ENCODE measurements at places on chromosomes 5 and 9.

DNA sequence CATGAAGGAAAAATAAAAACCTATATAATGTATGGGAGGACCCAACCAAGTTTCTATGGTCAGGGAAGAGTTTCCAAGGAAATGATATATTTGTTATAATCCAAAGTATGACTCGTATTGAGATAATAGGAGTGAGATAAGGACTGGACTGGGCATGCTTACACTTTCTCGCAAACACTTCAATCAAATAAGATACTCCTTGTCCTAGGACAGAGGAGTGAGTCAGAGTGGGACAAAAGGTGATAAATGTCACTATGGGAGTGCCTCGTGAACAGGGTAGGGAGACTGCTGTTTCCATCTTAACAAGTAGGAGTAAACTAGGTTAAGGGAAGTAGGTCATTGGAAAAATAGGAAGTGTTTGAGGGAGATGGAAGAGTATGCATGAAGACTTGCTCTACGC, 47.2 kb downstream of the MACIR start:
- DNase-seq, result no peak

DNA sequence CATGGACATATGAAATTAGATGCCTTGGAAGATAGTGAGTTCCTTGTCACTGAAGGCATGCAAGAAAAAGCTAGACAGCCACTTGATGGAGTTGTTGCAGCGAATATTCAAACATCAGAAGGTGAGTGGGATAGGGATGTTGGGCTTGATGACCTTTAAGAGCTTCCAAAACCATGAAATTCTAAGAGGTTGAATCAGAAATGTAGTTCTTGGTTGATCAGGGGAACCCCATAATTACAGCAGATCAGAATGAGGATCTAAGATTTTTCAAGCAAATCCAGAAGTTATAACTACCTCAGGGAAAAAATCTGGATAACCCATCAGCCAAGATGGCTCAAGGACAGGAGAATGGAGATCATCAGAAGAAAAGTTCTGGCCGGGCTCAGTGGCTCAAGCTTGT, 244.3 kb upstream of the NR4A3 start:
- DNase-seq, result no peak

GRCh38 chr5:96716716-96717115, 54.5 kb downstream of the CAST start:
- DNase-seq, result no peak

GRCh38 chr5:68456756-68457217, 241.2 kb downstream of the PIK3R1 start:
- no peak for DNase-seq

DNA sequence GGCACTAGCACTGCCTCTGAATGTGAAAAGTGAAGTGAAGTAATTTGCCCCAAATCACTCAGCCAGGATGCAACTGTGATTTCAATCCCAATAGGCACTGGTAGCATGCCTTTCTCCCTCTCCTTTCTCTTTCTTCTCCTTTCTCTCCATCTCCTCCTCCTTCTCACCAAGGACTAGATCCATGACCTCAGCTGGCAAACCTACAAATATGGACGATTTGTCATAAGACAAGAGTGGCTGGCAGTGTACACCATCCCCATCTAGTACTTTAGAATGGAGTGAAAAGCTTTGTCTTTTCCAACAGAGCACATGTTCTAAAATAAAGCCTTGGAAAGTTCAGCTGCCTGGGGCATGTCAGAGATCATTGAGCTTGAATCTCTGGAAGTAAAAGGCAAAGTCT, 574.7 kb upstream of the CLINT1 start:
- DNase-seq, result no peak
